Suprapubic skin (tissue), 4 donors: ENCODE measurements at places on chromosomes 6 and 20.
A peak's percentile ranks its signal among the peaks of the same experiment; 100 is the strongest.

DNA sequence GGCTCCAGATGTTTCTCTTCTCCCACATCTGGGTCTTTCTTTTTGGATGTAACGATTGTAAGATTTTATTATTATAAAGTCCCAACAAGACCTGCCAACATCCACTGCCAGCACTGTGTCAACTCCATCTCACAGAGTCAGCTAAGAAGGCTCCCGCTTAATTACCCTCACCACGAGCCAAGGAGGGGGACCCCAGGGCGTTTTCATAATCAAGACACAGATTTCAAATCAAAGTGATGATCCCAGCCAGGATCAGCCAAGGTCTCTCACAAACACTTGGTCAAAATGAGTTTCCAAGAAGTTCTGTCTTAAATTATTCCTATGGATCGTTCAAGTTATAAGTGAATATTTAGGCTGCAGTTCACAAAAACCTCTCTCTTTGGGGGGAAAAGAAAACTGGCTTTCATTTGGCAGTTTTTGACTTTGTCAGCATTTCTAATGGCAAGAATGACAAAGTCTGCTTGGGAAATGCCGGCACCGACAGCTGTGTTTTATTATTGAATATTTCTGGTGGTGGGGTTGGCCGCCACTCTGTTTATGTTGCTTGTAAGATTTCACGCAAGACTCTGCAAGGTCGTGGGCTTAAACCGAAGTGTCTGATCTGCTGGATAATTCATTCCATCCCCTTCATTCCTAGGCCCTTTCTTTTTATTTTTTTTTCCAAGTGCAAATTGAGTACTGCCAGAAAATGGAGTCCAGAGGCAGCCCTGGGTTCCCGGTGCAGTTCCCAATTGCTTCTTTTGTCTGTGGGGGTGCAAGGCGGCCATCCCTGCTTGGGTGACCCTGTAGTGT, 170.2 kb upstream of the PMEPA1 start:
- peak; percentile 84 for DNase-seq

DNA sequence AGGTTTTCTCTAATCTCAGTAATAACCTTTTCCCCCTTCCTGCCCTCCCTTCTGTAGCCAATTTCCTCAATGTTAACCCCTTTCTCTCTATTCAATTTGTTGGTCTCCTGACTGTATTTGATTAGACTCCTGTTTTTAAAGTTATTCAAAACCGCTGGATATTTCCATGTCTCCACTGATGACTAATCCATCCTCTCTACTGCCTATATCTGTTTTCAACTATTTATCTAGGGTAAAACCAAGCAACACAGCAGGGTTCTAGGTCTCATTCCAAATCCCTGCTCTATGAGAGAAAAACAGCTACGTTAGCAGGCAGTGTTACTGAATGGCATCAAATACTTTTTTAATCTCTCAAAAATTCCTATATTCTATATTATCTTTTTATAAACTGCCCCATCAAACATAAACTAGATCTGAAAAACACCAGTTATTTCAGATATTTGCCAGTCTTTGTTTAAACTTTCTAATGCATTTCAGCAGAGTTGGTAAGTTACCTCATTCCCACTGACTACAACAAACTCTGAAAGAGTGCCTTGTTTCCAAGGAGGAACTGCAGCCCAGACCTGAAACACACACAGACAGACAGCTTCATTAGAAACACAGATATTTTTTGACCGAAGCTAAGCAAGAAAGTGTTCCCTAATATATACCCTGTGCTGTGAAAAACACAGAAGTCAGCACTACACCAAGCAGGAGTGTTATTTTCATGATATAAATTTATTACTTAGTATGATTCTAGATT, 8.2 kb downstream of the RTN4IP1 start:
- no peak for DNase-seq

DNA sequence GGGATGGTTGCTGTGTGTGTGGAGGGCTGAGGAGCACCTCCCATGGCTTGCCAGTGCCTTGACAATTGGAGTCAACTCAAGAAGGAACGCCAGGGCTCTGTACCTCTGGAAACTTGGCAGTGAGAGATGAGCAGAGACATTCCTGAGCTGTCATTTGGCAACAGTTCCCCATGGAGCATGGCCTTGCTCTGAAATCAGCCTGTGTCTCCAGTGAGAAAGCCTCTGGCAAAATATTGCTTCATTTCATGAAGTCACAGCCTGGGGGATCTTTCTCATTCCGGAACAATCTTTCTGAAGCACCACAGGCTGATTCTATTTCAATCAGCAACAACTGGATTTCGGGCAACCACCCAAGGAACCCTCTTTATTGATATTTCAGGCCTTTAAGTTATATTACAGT, 52.2 kb upstream of the FNDC1 start:
- no peak for DNase-seq

- DNase-seq, result no peak
Measured at GRCh38 chr6:19841181-19841580, 4.0 kb downstream of the ID4 start.

DNA sequence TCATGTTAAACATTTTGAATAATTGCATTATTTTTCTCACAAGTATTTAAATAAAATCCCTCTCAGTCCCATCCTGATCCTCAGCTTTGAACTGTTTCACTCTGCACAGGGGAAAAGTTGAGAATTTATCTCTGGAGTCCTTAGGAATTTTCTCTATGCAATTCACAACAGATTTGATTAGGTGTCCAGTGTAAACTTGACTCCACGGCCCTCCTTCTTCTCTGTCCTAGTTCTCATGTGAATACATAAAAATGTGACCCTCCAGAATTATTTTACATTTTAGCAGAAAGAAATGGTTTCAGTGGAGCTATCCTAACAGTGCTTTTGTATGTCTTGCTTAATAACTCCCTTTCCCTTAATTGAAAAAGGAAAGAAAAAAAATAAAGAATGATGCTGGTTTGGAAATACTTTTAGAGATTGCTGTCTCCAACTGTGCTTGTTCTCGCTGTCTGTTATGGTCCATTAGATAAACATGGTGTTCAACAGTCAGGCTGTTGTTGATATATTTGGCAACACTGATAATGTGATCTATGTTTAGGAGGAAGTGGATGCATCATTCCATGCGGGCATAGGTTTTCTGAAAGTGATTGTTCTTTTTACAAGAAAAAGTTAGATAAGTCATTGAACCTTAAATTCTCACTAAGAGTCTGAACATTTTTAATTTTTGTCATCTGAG, 599.4 kb upstream of the CITED2 start:
- no peak for DNase-seq
